Thoracic aorta (tissue), 2 donors: ENCODE measurements at places on chromosomes 7 and 10.

- DNase-seq, result peak; percentile 87
Observed at GRCh38 chr10:44978570-44979280, at the start of gene DEPP1. Gene DEPP1 (minus strand): TSS chr10:44978809. CDS start chr10:44978030, 779 bp downstream.

DNA sequence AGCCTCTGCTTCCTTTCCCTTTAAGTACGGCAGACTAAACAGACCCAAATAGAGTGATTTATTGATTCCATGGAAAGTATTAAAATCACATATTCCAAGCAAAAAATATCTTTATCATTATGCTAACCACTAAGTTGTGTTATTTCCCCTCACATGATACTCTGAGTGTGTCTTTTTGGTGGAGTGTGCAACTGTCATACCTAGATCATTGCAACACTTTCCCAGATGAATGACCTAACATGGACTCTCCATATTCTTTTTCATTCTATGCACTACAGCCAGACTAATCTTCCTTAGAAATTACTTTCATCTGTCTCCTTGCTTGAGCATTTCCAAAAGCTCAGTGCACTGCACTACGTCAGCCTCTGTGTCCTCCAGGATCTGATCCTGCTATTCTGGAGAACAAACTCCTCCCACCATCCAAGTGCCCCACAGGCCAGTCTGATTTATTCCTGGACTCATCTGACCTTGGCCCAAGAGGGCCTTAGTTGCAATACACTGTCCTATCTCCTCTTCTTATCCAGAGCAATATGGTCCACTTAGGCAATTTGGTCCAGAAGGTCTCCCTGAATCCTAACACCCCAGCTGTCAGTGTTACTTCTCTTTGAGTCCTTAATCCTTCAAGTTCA, 263.3 kb upstream of the KLF6 start:
- no peak for DNase-seq

- no peak for DNase-seq
Observed at GRCh38 chr7:81256991-81257390, 338.1 kb upstream of the SEMA3C start.

DNA sequence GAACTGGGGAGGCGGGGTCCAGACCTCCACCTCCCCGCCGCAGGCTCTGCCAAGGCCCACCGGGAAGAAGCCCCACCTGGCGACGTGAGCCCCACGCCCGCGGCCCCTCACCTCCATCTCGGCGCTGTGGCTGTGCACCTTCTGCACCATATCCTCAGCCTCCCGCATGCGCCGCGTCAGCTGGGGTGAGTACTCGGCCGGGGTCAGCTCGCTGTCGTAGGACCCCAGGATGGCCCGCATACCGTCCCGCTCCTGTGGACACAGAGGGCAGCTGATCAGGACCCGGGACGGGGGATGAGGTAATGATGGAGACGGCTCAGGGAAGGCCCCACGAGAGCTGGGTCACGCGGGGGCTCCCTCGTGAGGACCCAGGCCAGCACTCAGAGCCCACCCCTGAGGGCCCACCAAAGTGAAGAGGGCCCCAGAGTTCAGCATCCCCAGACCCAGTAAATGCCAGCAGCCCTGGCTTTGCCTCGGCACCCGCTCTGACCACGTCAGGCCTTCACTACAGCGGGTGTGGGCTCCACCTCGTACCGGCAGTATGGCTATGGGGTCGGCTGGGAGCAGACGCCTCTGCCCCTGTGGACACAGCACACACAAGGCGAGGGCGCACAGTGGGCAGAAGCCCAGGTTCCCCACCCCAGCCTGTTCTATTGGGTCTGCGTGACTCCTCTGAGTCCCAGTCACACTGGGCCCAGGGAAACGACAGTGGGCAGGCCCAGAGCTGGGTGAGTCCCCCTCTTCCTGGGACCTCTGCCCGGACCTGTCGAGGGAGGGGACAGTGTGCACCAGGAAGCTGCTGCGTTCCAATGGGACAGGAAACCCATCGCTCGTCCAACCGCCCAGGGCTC, 218.1 kb downstream of the MAD1L1 start:
- DNase-seq, result no peak

GRCh38 chr10:131127610-131128009, 183.9 kb downstream of the TCERG1L start:
- no peak for DNase-seq

DNA sequence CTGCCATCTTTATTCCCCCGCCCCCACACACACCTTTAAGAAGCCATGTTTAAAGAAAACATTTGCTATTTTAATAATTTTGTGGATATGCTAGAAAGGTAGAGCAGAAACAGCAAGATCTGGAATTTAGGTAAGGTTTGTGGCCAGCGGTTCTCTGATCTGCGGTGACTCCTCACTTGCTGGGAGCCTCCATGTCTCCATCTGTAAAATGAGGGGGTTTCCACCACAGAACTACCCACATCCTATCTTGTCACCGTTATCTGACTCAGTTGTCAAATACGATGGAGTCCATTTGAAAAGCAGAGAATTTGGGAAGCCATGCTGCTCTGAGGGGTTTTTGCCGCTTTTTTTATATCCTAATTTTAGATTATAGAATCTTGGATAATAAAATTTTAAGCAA, 23.3 kb downstream of the MACC1 start:
- no peak for DNase-seq

DNA sequence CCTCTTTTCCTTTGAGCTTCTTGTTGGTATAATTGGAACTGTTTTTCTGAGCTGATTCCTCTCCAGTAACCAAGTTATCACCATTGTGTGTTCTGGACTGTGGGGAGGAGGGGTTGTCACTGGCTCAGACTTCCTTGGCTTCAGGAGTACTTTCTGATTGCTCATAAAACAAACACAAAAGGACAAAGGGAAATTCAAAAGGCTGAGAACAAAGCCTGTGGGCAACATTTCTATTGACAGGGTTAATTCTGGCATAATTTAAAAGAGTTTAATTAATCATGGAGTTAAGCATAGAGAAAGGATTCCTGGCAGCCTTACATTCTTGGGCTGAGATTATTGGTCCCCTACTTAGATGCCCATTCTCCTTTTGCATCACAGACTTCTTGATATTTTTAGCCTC, 222.9 kb upstream of the KMT2E start:
- no peak for DNase-seq

- no peak for DNase-seq
Observed at GRCh38 chr10:127458016-127458810, 90.9 kb upstream of the NPS start.

DNA sequence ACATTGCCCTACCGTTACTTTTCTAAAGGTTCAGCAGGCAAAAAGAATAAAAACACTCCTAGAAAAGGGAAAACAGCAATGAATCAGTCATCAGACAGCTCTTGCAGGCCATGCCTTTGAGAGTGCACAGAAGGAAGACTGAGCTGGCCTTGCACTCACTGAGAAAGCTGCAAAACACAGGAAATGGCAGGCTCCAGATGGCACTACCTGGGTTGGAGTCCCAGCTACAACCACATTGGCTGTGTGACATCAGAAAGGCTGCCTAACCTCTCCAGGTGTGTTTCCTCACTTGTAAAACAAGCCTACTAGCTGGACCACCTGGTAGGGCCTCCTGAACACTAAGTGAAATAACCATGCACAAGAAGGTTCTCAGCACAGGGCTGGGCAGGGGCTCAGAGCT, 113.7 kb downstream of the SFMBT2 start:
- DNase-seq, result no peak

GRCh38 chr7:28672397-28672797, 260.1 kb downstream of the CREB5 start:
- no peak for DNase-seq

- no peak for DNase-seq
Observed at GRCh38 chr10:131429141-131429540, 117.6 kb upstream of the TCERG1L start.

GRCh38 chr10:128150045-128150493, 23.8 kb upstream of the MKI67 start:
- no peak for DNase-seq

DNA sequence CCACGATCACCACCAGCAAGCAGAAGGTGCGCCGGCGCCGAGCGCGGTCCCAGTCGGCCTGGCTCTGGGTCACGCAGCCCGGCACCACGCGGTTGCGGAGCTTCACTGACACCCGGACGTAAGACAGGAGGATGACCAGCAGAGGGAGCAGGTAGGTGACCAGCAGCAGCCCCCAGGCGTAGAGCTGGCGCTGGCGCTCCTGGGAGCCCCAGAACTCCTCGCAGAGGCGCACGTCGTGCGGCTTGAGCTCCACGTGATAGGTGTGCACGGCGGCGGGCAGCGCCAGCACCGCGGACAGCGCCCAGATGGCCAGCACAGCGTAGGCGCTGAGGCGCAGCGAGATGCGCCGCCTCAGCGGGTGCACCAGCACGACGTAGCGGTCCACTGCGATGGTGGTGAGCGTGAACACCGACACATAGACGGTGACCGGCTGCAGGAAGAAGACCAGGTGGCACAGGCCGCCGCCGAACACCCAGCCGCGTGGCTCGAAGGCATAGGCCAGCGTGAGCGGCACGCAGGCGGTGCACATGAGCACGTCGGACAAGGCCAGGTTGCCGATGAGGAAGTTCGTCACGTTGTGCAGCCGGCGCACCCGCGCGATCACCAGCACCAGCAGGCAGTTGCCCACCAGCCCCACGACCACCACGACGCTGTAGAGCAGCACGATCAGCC, 920 bp downstream of the PRLHR start:
- no peak for DNase-seq

- DNase-seq, result no peak
Observed at GRCh38 chr7:107111196-107111595, 57.6 kb upstream of the HBP1 start.

- DNase-seq, result no peak
Observed at GRCh38 chr7:111063166-111063565, 27.8 kb upstream of the LRRN3 start.

DNA sequence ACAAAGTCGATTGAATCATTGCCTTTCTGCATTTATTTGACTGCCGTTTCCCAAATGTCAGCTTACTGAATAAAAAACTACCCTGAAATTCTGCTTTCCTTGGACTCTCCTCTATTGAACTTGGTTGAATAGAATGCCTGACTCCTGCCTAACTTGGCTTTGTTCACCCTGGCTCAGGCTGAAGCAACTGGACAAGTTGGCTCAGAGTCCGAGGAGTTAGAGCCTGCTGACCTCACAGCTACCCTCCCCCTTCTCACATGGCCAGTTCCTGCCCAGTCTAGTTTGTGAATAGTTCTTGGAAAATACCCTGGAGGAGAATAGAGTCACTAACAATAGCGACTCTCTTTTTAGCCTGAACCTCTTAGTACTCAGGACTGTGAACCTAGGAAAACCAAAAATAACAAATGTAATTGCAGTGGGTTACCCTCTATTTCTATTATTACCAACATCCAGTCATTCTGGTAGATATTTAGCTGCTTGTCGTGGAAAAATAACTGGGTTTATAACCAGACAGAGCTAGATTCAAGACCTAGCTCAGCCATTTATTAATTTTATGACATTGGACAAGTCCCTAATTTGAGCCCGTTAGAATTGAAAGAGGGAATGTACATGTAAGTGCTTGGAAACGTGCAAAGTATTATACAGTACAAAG, 17.3 kb upstream of the NRBF2 start:
- DNase-seq, result peak; percentile 69

DNA sequence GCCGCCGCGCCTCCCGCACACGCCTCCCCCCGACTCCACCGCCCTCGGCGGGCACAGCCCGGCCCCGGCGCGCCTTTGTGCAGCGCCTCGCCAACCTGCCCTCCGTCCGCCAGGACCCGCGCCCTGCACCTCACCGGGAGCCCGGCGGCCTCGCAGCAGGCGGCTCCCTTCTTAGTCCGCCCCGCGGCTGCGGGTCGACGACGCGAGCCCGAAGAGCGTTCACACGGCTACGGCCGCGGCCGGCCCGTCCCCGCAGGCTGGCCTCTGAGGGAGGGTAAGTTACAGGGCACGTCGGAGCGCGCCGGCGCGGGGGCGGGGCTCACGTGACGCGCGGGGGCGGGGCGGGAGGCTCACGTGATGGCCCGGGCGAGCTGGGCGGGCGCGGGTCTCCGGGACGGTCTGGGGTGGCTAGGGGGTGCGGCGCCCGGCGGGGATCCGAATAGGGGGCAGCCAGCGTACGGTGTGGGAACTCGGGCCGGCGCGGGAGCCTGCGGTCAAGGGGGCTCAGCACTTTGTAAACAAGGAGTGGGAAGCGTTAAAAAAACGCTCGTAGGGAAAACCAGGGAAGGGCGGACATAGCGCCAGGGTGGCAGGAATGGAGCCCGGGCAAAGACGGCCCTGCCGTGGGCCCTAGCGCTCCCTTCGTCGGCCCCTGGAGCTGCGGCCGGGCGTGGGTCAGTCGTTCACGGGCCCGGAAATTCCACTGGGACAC, at the start of gene ARHGAP12:
ARHGAP12 (minus strand) TSS at position 283 of the 712 bp plus-strand sequence. CDS start 19,976 bp downstream, outside the sequence.
- peak; percentile 64 for DNase-seq

GRCh38 chr7:134732728-134733127, 46.7 kb upstream of the CALD1 start:
- no peak for DNase-seq

- no peak for DNase-seq
Observed at GRCh38 chr10:1517684-1518083, 219.6 kb downstream of the ADARB2 start.

- no peak for DNase-seq
Observed at GRCh38 chr10:28566458-28567015, 33.6 kb downstream of the WAC start.

- DNase-seq, result no peak
Observed at GRCh38 chr7:36863901-36864701, 139.8 kb upstream of the AOAH start.
